ENCODE measurements at places on chromosomes 7 and 10.

- DNase-seq: no peak
These were observed 302.6 kb upstream of the MYO3A start for GRCh38 chr10:25631471-25631870.

DNA sequence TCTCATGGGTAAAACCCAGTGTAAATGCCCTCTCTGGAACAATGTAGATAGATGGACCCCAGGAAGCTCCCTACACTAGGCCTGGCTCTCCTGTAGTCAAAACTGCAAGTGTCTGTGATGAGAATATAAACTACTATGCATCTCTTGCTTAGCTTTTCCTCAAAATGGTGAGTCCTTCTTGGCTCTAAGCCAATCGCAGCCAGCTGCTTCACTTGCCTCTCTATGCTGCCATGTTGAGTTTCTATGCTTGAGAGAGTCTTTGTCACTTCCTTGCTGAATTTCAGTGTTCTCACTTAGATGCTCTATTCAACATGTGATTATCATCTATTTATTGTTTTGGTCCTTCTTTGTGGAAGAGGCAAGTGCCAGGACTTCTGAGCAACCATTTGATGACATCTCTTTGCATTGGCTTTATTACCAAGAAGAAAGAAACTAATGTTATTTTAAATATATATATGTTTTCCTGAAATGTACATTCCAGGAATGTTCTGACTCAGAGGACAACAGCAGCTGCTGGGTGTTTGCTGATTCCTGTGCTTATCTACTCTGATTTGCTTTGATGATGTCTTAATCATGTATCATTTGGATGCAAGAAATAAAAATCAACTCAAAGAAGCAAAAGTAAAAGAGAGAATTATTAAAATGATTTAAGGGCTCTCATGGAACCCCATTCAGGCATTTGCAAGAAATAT lies 16.6 kb downstream of the TAS2R40 start:
- no peak for DNase-seq

DNA sequence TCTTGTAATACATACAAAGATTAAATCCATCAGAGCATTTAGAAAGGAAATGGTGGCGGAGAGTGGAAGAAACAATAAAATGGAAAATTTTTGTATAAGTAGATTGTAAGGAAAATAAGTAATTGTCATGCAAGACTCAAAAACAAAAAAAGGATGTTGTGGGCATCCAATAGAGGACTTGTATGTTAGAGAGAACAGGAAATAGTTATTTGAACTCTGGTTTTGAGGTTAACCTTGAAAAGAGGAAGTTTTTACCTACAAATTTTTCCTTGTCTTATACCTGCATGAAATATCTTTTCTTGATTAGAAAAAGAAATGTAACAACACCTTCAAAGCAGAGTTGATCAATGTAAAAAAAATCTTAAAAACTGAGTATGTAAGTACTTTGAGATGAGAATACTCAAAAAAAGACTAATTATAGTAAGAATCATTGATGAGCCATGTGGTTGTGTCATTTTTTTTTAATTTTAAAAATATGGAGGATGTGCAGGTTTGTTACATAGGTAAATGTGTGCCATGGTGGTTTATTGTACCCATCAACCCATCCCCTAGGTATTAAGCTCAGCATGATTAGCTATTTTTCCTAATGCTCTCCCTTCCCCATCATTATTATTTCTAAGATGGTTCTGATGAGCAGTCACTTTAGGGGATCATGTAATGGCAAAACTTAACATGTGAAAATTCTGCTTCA lies 11.9 kb downstream of the TMEM106B start:
- no peak for DNase-seq

GRCh38 chr7:26192485-26193087 lies 8.0 kb downstream of the HNRNPA2B1 start:
- DNase-seq: no peak

GRCh38 chr10:67772894-67773511 lies 65.0 kb downstream of the DNAJC12 start:
- DNase-seq: peak; percentile 58

DNA sequence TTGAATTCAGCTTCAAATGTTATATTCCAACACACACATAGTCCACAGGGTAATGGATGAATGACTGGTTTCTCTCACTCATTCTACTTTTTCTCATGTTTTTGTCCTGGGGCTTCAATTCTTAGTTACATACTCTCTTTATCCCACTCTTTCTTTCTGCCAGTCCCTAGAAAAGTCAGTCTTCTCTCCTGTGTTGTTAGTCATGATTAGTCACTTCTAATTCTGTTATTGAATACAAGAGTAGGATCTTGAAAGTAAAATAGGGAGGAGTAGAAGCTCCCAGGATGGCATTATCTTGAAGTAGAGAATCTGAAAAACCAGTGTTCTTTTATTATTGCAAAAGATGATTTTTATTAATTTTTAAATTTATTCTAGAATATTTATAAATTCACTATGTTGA lies 45.5 kb upstream of the CALCR start:
- DNase-seq: no peak

DNA sequence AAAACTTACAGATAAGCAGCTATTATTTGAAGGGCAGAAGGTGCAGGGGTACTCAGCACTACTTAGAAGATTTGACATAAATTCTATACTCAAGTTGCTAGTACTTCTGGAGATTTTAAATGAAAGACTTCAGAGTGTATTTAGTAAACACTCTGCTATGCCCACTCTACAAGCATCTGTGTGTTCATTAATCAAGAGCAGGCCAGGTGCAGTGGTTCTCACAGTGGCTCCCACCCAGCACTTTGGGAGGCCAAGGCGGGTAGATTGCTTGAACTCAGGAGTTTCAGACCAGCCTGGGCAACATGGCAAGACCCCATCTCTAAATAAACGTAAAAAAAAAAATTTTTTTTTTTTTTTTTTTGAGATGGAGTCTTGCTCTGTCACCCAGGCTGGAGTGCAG lies 38.9 kb upstream of the TOMM7 start:
- DNase-seq: no peak

GRCh38 chr7:28605427-28606085 lies 193.2 kb downstream of the CREB5 start:
- no peak for DNase-seq

- DNase-seq: no peak
These were observed 24.7 kb downstream of the AUTS2 start for GRCh38 chr7:69622960-69623359.

DNA sequence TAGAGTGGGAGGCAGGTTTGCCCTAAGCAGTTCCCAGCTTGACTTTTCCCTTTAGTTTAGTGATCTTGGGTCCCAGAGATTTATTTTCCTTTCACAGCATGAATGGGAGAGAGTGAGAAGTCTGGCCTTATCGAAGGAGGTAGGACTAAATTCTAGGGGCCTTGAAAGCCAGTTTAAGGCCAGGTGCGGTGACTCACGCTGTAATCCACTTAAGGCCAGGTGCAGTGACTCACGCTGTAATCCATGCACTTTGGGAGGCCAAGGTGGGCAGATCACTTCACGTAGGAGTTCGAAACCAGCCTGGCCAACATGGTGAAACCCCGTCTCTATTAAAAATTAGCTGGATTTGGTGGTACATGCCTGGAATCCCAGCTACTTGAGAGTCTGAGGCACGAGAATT lies 392.2 kb downstream of the ACTR3B start:
- no peak for DNase-seq

DNA sequence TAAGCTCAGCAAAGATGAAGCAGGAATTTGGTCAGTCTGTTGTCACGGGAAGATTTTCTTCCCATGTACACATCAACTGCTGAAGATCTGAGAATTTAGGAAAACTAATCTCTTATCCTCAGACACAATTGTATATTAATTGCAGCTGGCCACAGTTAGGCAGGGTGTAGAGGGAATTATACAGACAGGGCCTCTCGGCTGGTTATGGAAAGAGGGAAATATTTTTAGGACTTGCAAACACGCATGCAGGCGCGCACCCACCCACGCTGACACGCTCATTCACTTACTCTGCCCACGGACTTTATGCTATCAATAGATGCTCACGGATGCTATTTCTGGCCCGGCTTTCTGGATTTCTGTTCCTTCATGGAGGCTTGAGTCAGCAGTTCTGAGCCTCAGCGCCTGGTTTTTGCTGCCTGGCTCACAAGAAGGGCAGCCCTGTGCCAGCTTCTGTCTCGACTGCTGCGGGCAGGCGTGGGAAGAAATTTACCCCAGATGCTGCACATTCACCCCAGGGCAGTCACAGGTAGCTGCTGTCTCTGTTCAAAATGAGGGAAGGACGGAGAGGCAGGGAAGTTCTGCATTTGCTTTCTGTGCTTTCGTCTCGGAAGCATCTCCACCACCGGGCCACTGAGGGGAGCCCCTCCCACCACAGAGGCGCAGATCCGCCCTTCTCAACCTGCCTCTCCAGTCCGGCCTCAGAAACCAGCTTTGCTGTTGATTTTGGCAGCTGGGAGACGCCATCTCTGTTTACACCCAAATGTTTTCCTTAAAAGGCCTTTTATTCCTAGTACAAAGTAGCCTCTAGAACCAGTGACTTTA lies 116.3 kb upstream of the BTBD16 start:
- DNase-seq: no peak

GRCh38 chr10:124875596-124875995 lies 66.3 kb upstream of the ZRANB1 start:
- no peak for DNase-seq

- no peak for DNase-seq
These were observed 490.0 kb upstream of the LRRN3 start for GRCh38 chr7:110600956-110601355.

All from GM18507 (cell line).